ENCODE measurements at places on chromosomes 3 and 15.

- DNase-seq: no peak
These were observed 125.6 kb upstream of the MCTP2 start for GRCh38 chr15:94105760-94106159.

DNA sequence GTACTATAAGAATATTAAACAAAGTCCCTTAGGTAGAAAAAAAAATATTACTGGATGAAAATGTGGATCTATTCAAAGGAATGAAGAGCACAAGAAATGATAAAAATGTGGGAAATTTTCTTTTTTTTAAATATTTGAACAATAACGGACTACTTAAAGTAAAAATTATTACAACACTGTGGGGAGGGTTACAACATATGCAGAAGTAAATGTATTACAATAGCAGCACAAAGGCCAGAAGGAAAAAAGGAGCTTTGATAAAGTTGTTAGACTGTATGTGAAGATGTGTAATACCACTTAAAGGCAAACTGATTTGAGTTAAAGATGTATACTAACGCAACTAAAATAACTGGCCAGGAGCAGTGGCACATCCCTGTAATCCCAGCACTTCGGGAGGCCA lies 427.1 kb downstream of the SHQ1 start:
- DNase-seq: no peak

DNA sequence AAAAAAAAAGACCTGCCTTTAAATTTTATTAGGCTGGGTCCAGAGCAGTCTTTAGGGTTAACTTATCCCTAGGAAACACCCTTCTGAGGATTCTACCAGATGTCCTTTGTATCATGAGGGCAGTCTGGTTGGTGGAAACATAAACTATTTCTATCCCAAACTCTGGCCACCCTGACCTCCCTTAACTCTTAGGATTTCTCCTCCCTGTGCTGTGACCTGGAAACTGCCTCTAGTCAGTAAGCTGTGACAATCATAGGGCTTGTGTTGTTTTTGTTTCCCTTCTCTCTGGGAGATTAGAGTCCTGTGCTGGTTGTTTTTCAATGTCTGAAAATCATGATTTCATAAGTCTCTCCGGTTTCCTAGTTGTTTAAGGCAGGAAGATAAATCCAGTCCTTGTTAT lies 78.1 kb downstream of the TNFAIP8L3 start:
- DNase-seq: no peak

DNA sequence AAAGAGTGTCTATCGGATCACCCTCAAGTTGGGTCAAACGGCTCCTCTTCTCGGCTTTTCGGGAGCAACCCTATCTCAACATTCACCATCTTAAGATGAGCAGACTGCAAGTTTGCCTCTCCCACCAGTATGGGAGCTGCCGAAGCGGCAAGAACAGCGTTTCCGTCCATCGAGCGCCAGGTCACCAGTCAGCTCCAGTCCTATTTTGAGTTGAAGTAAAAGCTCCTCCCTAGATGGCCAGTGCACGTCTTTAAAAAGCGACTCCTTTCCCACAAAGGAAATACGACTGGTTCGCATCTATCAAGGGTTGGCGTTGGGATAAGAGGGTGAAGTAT lies 369 bp upstream of the U2SURP start:
- DNase-seq: no peak

- no peak for DNase-seq
These were observed 10.6 kb downstream of the TRH start for GRCh38 chr3:129985113-129985512.

DNA sequence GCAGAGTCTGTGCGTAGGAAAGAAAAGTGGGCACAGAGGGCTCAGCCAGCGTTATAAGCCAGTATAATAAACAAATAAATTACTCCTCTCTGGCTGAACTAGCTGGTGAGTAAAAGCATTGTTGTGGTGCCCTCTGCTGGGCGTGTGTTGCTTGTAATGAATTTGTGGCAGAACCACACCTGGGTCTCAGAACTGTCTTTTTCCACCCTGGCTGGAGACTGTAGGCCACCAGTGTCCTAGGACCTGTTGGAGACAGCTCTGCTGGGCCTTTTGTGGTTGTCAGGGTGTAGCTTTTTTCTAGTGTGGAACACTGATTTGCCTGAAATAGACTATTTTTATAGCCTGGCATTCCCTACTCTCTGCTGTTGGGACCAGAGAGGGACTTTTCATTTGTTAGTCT lies 130.5 kb upstream of the EIF1B start:
- DNase-seq: peak; percentile 26

DNA sequence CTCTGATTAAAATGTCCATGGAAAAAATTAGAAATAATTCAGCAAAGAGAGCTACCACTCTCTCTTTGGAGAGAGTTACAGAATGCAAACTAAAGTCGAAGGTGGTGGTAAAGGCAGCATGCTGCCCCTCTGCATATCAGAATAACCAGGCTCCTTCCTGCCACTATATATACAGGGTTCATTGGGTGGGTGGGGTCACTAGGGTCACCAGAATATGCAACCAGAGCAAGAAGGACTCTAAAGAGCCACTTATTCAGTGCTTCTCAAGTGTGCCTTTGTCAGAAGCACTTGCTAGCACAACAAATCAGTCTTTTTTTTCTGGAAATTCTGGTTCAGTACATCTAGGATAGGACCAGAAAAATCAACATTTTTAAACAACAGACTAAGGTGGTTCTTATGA lies 70.0 kb downstream of the MTHFS start:
- DNase-seq: no peak

GRCh38 chr15:93146196-93146595 lies 57.2 kb upstream of the RGMA start:
- DNase-seq: no peak

DNA sequence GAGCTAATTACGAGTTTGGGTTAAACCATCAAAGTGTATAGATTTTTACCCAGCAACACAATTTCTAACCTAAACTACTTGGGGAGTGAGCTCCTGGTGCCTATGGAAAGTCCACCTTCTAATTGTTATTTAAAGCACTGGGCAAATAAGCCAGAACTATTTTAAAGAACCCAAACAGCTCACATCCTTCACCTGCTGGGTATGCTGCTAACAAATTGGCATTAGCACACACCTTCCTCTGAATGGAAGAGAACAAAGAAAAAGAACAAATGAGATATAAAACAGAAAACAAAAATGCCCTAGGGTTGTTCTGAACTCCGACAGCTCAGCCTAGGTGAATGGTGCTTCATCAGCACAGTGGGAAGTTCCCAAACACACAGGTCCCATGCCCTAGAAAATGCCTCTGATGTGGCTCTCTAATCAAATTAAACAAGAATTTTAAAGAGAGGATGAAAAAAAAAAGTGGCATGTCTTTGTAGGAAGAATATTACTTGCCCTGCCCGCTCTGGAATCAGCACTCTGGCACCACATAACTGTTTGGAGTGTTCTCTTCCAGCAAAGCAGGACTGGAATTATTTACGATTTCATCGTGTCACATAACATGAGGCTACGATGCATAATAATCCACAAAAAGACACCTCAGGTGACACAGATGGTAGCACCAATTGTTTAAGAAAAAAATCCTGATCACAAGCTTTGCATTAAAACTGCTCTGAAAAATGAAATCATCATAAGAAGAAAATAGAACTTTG lies 334.4 kb downstream of the GBE1 start:
- no peak for DNase-seq

DNA sequence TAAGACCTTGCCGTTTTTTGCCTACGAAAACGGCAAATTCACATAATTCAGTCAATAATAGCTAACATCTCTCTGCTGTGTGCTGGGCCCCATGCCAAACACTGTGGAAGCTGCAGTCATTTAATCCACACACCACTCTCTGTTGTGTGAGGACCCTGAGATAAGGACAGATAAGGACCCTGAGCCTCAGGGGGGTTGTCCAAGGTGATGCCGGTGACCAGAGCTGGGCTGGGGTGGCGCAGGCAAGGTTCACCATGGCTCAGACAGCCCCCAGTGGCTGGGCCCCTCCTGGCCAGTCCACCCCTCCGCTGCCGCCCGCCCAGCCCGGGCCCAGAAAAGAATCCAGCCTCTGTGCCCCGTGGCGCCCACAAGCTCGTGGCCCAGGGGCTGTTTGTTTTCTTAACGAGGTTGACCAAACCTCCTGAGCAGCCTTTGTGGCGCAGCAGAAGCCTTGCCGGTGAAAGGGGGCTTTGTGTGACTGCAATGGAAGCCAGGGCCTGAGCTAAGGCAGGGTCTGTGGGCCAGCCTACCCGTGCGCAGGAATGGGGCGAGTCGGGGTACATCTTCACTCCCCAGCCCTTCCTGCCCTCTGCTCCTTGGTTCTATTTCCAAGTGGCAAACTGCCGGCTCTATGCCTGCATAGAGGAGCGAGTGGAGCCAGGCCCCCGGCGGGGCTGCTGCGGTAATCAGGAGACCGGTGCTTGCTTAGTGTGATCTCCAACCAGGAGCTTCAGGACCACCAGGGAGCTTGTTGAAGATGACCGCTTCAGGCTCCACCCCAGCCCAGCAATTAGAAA lies 4.4 kb upstream of the SNX22 start:
- no peak for DNase-seq

GRCh38 chr15:55494931-55495330 lies 13.1 kb downstream of the DNAAF4 start:
- no peak for DNase-seq

DNA sequence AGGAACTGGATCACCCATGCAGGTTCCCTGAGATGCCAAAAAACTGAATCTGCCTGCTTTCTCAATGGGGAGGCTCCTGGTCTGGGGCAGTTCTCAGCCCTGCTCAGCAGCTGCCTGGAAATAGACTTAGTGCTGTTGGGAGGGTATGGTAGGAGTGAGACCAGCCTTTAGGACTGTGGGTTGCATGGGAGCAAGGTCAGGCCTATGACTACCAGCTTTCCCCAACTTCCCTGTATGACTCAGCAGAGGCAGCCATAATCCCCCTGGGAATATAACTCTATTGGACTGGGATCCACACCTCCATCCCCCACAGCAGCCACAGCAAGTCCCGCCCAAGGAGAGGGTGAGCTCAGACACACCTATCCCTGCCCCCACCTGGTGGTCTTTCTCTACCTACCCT lies 87.0 kb downstream of the CFAP44 start:
- DNase-seq: no peak

- DNase-seq: no peak
These were observed 73.3 kb upstream of the ICE2 start for GRCh38 chr15:60552224-60552623.

DNA sequence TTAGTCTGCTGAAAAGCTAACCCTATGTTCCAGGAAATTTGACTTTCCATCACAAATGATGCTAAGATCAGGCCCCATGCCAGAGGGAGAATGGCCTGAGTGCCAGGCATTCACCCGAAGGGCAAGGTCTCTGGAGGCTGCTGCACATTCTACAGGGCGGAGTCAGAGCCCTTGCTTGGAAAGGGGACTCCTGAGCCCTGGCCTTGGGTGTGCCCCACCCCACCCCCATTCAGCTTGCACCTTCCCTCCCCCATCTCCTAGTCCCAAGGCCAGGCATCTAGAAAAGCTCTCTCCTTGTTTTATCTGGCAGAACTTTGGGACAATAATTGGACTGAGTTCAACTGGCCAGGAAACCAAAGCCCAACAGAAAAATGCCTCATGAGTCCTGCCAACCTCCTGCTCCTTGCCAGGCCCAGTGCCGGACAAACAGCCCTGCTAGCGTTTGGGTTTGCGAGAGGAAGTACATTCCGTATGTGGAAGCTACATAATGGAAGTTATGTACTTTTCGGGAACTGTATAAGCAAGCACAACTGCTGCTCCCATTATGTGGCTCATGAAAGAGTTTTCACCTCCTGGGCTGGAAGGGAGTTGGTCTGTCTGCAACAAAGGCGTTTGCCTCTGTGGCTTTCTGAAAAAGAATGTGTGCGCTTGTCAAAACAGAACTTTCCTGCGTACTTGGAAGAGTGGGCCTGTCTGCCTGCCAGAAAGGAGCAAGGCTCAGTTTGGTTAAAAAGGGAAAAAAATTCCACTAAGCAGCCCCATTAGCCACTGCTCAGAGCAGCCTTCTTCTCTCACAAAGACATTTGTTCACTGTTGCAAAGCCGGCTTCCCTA lies 321.5 kb upstream of the CTNNB1 start:
- DNase-seq: no peak

DNA sequence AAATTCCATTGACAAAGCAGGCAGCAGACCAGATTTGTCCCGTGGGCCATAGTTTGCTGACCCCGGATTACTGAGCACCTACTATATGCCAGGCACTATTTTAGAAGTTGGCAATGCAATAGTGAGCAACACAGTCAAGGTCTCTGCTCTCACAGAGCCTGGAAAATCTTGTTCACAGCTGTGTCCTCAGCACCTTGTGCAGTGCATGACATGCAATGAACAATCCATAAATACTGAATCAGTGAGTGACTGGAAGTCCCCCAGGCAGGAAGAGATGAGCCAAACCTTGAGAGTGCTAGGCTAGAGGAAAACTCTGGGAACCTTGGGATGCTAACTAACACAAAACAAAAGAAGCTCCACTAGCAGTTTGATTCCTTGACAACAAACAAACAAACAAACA lies 14.4 kb downstream of the TM4SF1 start:
- DNase-seq: no peak

DNA sequence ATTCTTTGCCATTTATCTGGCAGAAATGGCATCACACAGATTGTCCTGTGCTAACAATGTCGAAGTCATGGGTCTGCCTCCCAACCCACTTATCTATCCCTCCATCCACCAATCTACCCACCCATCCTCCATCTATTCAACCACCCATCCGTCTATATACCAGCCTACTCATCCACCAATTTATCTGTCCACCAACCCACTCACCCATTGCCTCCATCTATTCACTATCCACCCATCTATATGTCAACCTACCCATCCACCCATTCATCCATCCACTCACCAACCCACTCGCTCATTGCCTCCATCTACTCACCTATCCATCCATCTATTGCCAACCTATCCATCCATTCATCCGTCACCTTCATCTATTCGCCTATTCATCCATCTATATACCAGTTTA lies 521.2 kb downstream of the SHQ1 start:
- no peak for DNase-seq

- DNase-seq: no peak
These were observed 533.7 kb upstream of the ATP11B start for GRCh38 chr3:182259579-182259978.

DNA sequence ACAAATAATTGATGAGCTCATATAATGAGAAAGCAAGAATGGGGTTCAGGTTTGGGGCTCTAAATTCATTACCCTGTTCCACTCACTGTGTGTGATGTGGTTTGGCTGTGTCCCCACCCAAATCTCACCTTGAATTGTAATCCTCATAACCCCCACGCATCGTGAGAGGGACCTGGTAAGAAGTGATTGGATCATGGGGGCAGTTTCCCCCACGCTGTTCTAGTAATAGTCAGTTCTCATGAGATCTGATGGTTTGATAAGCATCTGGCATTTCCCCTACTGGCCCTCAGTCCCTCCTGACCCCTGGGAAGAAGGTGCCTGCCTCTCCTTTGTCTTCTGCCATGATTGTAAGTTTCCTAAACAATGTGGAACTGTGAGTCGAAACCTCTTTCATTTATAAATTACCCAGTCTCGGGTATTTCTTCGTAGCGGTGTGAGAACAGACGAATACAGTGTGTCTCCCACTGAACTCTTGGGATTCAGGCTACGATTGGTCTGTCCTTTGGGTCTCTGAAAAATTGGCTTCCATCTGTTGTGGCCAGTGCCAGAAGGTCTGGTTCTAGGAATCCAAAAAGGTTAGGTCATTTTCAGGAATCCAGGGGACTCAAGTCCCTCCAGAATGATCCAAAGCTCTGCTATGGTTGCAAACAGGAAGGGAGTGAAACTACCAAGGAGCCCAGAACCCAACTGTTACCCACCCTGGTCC lies 87.7 kb downstream of the XXYLT1 start:
- peak; percentile 17 for DNase-seq
